ENCODE measurements at places on chromosomes 13 and 19.

- no peak for DNase-seq
These were observed 52.5 kb upstream of the ZNF728 start for GRCh38 chr19:23055501-23055900.

- DNase-seq, result no peak
These were observed 557.0 kb downstream of the FGF9 start for GRCh38 chr13:22227895-22228294.

DNA sequence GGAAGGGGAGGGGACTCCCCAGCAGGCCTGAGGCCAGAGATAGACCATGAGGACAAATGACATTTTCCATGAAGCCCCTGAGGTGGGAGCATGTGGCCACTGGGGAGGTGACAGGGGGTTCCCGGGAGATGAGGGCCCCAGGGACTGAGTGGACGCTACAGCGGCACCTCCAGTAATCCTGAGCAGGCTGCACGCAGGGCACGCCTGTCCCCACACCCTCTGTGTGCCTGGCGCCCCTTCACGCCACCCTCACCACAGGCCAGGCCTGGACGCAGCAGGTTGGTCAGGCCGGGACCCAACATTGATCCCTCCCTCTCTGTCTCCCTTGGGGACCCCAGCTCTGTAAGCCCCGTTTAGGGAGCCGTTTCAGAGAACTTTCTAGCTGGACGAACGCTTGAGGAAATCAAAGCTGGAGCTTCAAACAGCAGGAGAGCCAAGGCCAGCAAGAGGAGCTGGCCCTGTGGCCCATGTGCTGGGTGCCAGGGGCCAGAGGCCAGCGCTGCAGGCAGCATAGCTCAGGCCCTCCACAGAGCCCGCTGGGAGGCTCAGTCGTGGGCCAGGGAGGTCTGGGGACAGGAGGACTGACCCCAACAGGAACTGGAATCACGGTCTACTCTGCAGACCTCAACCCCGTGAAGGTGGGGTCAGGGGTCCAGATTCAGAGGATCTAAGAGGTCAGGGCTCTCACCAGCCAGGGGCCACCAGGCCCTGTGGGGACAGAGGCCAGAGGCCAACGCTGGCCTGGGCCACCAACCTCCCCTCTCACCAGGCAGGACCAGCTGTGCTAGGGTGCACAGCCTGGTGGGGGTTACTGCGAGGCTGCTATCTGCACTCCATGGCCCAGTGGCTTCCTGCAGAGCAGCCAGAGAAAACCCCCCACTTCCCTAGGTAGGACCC is 14.6 kb downstream of the LSM4 start:
- DNase-seq, result no peak

DNA sequence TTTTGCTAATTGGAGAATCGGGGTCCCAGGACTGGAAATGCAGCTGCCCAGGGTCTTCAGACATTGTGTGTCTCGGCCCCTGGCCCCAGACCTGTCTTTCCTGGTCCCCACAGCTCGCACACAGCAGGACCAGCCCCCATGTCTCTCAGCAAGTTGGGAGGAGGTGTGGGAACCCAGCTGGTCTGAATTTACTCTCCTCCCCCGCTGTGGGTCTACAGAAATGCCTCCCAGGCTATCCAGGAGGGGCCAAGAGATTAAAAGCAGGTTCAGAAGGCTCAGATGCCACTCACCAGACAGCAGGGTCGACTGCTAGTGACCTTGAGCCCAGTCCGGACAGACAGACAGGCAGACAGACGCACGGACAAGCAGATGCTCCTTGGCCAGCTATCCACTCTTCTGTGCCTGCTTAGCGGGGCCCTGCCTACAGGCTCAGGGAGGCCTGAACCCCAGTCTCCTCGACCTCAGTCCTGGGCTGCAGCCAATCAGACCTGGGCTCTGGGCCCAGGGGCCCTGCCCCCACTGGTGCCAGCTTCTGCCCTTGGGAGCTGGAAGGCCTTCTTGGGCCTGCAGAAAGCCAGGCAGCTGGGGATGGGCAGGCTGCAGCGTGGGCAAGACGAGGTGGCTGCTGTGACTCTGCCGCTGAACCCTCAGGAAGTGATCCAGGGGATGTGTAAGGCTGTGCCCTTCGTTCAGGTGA is at the start of gene DAND5:
DAND5 (plus strand) TSS at position 285 of the 697 bp plus-strand sequence; CDS start at position 370, 85 bp downstream.
- DNase-seq, result no peak

DNA sequence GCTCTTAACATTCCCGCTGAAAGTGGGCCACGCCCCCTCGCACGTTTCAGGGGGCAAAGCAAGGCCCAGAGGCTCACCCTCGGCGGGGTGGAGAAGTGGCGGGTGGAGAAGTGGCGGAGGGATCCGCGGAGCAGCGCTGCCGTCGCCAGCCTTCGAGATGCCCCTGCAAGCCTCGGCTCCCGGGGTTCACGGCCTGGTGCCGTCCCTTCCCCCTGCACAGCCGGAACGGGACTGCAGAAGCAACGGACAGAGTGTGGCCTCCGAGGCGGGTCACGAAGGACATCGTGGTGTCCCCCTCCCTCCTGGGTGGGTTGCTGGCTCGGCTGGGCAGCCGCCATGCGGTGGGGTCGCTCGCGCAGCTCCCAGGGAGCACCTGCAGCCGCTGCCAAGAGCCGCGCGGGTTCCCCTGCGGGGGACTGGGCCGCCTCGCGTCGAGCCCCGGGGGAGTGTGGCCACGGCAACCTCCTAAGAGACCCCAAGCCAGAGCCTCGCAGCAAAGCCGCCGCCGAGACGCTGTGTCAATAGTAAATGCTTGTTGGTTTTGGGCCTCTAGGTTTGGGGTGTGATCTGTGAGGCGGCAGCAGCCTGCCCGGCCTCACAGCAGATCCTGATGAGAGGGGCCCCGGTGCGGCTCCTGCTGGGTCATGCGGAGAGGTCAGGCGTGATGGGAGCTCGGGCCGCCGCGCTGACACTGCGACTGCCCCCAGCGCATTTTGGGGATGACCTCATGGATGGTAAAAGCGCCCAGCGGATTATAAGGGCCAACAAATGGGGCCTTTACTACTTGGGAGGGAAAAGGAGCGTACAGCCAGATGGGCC is 5.5 kb downstream of the TPGS1 start:
- no peak for DNase-seq

- DNase-seq, result no peak
These were observed 148.3 kb downstream of the PDS5B start for GRCh38 chr13:32734511-32734910.

- DNase-seq, result no peak
These were observed 19.3 kb downstream of the RUBCNL start for GRCh38 chr13:46367617-46368327.

DNA sequence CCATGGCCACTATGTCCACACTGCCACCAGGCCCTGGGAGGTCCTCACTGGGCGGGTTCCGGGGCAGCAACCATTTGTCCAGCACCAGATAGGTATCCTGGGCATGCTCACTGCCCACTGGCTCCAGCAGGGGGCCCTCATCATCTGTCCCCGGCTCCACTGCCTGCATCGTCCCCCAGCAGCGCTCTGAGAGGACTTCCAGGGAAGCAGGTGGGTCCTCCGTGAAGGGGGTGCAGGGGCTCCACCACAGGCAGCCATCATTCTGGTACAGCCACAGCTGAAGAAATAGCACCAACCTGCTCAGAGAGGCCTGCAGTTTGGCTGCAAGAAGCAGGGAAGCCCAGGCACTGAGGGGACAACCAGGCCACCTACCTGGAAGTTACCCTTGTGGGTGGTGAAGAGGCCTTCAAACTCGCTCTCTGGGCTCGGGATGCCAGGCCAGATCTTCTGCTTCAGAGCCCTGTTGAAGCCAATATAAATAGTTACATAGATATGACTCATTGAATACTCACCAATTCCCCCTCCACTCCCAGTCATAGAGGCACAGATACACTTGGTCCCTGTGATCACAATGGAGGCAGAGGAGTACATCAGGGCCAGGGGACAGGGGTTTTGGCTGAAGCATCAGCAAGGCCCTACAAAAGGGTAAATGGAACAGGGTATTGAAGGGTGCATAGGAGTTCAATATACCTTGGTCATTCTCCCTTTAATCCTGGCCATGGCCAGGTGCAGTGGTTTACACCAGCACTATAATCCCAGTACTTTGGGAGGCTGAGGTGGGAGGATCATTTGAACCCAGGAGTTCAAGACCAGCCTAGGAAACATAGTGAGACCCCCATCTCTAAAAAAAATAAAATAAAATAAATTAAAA is 4.1 kb downstream of the SWSAP1 start:
- no peak for DNase-seq

GRCh38 chr13:24274452-24275021 is 34.8 kb upstream of the C1QTNF9 start:
- DNase-seq, result peak; percentile 46

- DNase-seq, result no peak
These were observed 397.9 kb downstream of the COG6 start for GRCh38 chr13:40053401-40053800.

DNA sequence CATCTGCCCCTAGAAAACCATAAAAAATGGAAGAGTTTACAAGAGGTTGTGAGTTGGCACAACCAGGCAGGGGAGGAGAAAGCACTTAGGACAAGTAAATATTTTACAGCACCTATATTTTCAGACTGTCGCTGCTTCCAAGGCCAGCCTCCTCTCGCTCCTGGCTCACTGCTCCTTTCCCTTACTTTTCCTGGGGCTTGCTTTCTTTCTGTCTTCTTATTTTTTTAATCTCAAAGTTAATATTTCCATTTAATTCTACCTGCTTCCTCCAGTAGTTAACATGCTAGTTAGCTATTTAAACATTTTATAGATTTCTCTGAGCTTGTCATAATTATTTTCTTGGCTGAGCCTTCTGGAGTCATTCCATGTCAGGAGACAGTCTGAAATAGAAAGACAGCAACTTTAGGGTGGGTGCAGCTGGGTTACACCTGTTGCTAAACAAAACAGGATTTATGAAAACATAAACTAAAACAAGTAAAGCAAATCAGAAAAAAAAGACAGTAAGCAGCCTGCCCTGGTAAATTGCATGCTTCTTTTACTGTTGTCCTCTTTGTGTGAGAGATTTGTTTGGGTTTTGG is 330.1 kb downstream of the DLEU7 start:
- DNase-seq, result no peak

DNA sequence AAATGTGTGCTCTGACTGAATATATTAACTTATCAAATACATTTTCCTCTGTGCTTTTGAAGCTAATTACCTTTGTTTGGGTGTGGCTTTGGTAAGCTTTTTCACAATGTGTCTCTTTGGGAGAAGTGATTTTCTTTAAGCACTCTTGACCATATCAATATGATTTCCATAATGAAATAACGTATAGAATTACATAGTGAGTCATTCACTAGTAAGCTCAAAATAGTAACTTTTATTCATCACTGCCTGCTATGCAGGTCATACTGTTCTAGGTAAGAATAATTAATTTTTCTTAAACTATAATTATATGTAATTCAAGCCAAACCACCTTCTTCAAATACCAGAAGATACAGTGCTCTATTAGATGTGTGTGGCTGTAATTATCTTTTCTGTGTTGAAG is 480.7 kb downstream of the MYO16 start:
- DNase-seq, result no peak

GRCh38 chr13:77390391-77390790 is 63.5 kb upstream of the MYCBP2 start:
- DNase-seq, result no peak

Measured in GM12892 (cell line).